Foreskin melanocyte (primary cell): ENCODE measurements at places on chromosomes 4 and X.

GRCh38 chr4:39631700-39632079 is 7.0 kb downstream of the SMIM14 start:
- DNase-seq, result no peak

DNA sequence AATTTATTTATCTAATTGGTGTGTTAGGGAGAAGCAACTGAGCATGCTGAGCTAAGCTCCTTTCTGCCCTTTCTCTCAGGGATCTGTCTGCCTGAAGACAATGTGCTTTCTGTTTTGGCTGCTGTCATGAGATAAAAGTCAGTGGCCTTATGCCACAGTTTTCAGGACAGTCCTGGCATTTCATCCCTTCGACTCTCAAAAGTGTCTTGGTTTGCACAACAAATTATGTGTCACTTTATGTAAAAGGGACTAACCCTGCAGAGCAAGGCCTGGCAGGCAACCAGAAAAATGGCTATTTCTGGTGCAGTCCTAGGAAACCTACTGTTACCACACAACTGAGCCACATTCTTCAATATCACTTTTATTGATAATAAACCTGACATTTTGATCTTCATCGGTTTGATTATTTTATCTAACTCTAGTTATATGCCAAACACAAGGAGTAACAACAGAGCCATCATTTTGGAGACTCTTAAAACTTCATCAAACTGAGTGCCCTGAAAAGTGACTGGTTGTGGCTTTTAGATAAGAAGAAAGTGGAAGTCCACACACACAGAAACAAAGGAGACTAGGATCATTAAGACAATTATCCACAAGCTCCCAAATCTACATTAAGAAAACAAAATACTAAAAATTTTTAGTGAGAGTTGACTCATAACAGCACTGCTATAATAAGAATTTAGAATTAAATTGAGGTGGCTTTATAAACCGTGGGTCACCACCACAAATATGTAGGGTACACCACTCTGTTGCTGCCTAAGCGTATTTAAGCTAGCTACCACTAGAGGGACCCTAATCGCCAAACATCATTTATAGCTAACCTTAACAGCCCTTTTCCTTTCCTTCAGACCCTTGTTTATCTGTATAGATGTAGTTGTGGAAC is 95.9 kb upstream of the PTPN13 start:
- peak; percentile 62 for DNase-seq

DNA sequence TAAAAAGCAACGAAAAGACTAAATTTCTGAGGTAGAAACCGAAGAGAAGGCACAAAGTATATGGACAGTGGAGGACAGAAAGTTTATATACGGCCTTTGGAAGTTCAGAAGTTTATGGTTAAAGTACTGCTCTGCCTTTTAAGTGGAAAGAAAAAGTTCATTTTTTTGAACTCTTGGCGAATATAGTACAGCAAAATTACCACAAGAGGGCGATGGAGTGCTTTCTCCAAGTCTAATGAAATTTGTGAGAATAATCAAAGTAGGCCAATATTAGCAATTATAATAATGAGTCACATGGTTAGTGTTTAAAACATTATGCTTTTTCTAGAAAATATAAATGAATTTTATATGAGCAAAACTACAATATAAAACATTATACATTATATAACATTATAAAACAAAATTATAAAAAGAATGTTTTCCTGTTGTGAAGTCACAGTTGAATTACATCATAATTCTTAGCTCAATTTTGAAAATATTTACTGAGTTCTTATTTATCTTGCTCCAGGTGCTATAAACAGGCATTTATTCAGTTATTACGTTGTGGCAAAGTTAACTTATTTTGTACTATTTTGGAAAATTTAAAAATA is 136.2 kb upstream of the BMPR1B start:
- no peak for DNase-seq

DNA sequence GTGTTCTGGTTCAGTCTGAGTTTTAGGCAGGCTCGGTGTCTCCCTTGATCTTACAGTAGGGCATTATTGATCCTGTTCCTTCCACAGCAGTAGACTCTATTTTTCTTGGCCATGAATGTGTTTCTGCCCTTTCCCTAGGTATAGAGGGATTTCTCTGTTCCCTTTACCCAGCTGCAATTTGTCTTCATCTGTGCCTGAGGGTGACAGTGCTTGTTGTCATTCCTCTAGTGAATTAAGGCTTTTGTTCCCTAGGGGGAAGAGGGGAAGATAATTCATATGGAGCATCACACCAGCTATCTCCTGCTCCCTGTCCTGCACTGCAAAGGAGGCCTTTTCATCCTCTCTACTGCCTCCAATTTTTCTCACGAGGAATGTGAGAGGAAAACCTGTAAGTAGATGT is 39.7 kb upstream of the CXorf51A start:
- DNase-seq, result no peak

DNA sequence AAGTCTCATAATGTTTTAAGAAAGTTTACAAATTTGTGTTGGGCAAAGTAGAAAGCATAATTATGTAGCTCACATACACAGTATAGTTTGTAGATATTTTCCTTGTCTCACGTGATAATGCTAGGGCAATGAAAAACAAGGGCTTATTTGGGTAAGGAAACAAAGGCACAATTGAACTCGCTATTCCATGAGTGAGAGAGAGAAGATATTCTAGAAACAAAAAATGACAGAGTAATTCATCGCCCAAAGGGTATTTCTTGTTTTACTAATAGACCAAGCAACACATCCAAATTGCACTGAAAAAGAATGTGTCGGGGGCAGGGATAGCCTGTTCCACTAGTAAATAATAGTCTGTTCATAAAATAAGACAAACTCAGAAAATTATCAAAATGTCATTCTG is 3.6 kb upstream of the ASB11 start:
- DNase-seq, result peak; percentile 85

DNA sequence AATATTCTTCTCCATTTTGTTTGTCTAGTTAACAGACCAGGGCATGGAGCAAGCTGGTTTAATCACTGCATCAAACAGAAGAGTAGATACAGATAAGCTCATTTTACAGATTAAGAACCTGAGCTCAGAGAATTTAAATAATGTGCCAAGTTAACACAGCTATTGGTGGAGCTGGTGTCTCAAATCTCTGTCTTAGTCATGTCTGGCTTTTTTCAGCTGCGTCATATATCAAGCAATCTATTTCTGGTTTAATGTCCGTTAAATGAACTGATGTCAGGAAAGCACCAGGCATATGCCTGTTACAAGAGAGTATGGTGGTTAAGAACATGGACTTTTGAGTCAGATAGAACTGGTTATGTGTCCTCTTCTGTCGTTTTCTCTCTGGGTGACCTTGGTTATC is 79.8 kb upstream of the ADGRA3 start:
- DNase-seq, result no peak

DNA sequence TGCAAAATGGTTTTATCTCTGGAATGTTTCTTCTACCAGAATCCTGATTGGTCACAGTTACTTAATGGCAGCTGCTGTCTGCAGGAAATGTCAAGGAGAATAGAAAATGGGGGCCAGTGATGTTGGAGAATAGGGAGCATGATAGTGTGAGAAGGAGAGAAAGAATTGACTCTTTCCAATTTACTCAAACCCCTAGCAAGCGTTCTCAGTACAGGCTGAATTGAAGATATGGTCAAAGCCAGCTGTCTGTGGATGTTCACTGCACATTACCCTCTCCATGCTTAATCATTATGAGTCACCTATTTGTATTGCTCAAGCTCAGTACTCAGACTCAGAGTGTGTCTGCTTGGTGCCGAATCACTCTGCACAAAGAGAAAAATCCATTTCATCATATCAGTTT is 57.8 kb upstream of the FAM47B start:
- peak; percentile 52 for DNase-seq

GRCh38 chr4:80043541-80043940 is 29.5 kb downstream of the ANTXR2 start:
- DNase-seq, result no peak

- DNase-seq, result no peak
Observed at GRCh38 chr4:3293401-3294391, 875 bp downstream of the RGS12 start.

DNA sequence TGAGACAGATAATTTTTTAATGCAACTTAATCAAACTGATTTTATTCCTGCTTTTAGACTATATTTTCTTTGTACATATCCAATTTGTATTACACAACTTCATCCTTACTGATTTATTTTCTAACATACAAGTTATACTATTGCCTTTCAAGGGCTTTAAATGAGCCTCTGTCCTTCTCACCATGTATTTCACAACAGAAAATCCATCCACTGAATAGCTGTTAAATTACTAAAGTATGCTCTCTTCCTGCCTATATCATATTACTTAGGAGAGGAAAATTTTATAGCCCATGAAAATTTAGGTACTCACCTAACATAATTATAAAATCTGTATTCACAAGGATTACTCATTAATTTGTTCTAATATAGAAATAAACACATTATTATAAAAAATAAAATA is 528.6 kb downstream of the ANKRD50 start:
- DNase-seq, result no peak

DNA sequence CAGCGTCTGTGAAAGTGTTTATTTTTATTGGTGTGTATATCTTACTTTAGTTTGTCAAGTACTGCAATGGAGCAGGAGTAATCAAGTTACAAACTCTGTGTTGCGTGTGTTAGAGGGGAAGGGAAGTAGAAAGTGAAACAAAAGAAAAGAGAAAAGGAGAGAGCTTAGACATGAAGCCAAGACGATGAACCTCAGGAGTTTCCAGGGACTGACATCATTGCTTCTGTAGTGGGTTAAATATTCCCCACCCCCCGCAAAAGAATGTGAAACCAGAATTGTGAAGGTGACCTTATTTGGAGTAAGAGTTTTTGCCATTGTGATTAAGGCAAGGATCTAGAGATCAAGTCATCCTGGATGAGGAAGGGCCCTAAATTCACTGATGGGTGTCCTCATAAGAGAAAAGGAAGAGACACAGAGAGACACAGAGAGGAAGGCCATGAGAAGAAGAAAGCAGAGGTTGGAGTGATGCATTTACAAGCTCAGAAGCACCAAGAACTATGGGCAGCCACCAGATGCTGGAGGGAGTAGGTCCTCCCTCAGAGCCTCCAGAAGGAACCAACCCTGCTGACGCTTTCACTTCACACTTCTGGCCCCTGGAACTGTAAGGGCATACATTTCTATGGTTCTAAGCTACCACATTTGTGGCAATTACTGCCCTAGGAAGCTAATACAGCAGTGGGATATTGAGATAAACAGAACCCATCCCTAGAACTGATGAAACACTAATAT is 173.6 kb upstream of the SFRP2 start:
- DNase-seq, result no peak

DNA sequence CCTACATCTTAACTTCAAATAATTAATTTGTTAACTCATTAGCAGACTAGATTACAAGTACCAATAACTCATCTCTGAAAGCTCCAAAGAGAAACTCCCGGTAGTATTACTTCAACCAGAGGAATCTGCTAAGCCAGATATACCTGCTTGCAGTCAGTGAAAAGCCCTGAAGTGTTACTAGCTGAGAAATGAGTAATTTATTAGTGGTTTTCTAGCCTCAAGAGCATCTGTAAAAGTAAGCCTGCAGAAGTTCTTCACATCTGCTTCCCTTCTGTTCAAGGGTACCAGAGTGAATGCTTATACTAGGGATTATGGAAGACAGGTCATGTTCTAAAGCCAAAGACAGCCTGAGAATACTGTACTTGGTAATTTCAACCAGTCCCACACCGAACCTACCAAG is 34.7 kb downstream of the IRS4 start:
- no peak for DNase-seq

GRCh38 chrX:140250391-140250790 is 254.5 kb downstream of the SOX3 start:
- DNase-seq, result no peak

- DNase-seq, result no peak
Observed at GRCh38 chr4:139666735-139667281, 1.2 kb downstream of the MGST2 start.

DNA sequence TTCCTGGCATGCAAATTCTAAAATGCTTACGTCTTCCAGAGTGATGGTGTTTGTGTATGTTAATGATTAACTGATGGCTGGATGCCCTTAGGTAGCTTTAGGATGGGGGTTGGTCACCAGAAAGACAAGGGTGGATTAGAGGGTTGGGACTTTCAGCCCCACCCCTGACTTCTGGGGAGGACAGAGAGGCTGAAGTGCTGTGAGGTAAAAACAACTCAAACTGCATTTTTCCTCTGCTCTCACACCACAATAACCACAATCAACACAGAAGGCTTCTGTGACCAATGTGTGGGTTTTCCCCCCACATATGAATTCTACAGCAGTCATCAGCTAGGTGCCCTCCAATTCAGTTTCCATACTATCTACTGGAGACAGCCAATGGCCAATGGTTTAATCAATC is 18.7 kb upstream of the DDIT4L start:
- no peak for DNase-seq

- no peak for DNase-seq
Observed at GRCh38 chrX:136065044-136065671, 79.9 kb downstream of the SLC9A6 start.

GRCh38 chr4:150126864-150127203 is 48.6 kb downstream of the DCLK2 start:
- DNase-seq, result no peak

DNA sequence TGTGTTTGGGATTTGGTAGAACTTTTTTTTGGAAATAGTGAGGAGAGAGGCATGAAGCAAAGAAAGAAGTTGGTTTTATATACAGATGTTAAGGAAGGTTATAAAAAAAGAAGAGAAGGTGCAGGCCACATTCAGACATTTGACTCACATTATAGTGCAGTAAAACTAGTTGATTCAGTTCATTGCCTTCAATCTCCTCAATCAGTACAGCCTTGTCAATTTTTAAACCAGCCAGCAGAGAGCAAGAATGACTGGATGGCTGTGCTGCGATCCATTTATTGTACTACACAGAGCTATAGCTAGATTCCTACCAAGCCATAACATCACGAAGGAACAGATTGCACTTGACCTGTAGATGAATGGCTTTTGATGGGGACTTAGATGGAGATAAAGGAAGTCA is 79.7 kb upstream of the LSM6 start:
- DNase-seq, result no peak

DNA sequence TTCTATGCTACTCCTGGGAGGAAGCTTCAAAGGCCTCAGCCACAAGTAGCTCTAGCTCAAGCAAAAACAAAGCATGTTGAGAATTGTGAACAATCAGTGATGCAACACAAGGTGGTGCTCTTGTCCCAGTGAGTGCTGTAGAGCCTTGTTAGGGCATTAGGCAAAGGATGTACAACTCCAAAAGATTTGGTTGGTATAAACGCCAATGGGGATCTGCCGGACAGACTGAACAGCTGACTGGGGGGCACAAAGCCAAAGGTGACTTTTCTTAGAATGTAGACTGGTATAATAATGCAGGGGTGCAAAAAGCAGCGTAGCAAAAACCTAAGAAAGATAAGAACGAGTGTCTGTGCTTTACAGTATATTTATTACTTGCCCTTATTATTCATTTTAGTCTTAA is 62.6 kb upstream of the ALB start:
- DNase-seq, result peak; percentile 33

GRCh38 chrX:155819966-155820491 is 61.1 kb upstream of the VAMP7 start:
- peak; percentile 64 for DNase-seq

GRCh38 chrX:84475101-84475500 is 27.2 kb downstream of the HDX start:
- no peak for DNase-seq

DNA sequence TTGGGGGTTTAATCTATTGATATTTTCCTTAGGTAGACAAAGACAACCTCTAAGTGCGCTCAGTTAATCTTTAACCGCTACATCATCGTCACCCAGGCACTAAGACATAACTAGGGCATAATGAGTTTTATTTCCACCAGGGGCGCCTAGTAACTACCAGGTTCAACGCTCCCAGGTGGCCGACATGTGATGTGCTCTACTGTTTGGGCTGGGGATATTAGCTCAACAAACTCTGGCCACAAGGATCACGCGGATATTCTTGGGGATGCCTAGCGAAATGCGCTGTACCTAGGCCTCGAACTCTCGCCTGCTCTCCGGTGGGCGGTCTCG is 915 bp upstream of the RAB33B start:
- DNase-seq, result no peak

- no peak for DNase-seq
Observed at GRCh38 chr4:84753321-84753972, 170.5 kb downstream of the CDS1 start.
